ENCODE measurements at places on chromosomes 1 and 21.

GRCh38 chr21:23858878-23859277 is 1748.4 kb downstream of the MRPL39 start:
- no peak for DNase-seq

- no peak for DNase-seq
Measured at GRCh38 chr1:203995228-203995627, 77.7 kb upstream of the SOX13 start.

DNA sequence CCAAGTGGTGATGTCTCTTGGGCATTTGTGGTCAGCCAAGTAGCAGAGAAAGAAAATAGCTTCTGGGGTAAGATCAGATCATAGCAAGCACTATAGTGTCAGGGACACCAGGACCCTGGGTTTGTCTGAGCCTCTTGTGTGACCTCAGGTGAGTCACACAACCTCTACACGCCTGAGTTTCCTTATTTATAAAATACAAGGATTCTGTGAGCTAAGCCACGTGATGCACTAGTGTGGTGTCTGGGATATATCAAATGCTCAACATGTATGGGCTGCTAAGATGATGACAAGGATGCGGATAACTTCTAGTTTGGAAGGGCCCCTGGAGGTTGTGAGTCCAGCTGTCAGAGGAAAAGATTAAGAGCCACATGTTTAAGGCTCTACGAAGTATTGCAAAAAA is 24.5 kb upstream of the ZNF436 start:
- no peak for DNase-seq

DNA sequence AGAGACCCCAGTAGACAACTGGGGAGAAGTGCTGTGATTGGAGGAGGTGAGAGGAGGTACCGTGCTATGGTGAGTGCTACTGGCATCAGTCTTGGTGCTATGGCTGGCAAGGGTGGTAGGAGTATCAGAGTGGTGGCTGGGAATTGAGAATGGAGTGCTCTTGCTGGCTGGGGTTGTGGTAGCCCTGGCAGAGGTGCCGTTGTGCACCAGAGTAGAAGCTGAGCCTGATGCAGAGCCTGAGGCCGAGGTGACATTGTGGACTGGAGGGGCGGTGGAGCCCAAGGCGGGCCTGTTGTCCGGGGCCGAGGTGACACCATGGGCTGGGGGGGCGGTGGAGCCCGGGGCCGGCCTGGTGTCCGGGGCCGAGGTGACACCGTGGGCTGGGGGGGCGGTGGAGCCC is 14.6 kb downstream of the TRIM46 start:
- DNase-seq = no peak

DNA sequence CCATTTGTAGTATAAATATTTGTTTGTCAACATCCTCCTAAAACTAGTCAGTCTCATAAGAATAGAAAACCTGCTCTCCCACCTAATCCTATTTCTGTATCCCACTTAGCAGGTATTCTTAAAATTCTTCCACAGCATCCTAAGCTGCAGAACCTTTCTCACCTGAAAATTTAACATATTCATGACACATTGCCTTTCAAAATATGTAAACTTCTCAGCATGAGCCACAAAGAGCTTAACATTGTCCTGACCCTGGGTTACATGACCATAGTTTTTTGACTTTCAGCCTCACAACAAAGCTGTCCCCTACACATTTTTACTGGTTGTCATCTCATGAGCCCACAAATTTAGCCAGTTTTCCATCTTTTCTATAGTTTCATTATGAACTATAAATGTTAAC is 712.1 kb downstream of the LTN1 start:
- DNase-seq = no peak

DNA sequence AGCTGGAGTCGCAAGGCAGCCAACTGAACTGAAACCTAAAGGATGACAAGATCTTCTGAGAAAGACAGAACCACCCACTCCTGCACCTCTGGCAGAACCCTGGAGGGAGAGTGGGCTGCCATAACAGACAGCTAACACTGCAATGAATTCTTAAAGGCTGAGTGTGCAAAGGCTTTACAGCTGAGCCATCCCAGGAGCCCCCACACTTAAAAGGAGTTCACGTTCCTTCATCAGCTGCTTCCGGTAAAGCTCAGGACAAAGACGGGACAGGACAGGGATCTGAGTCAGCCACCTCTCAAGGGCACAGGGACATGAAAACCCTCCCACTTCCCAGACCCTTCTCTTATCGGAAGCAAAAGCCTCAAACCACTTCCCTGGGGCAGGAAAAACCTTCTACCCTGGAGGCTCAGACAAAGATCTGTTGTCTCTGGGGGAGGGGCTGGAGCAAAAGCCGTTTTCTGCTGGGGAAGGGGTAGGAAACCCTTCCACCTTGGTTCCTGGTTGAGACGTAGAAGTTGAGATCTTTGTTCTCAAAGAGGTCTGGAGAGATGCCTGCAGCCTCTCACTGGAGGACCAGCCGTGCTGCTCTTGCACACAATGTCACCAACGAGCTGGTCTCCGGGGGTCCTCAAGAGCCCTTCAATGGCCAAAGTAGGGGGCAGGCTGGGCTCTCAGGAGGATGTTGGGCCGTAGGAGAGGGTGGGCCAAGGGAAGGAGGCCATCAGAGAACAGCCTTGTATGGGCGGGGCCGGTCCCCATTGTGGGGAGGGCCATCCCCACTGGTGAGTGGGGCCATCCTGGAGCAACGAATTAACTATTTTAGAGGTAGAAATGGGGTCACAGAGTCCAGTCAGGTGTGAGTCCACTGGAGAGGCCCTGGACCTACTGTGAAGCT is 452.4 kb downstream of the PTPRU start:
- DNase-seq = no peak

GRCh38 chr1:18100491-18101063 is 7.0 kb upstream of the IGSF21 start:
- no peak for DNase-seq

GRCh38 chr1:15483971-15484370 is 8.1 kb downstream of the CELA2B start:
- no peak for DNase-seq

DNA sequence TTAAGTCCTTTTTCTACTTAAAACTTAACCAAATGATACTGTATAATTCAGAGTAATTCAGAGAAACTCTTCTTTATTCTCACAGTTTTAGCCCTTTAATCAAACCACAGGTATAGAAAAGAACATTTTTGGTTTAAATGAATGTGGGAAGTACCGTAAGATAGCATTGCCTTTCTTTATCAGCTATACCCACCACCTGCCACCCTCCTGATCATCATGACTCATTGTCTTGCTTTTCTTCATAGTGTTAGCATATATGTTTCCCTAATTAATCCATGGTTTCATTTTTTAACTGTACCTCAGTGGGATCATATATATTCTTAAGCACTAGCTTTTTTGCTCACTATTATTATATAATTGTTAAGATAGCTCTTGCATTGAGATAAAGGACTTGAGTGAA is 27.5 kb upstream of the ANGPTL1 start:
- no peak for DNase-seq

- DNase-seq = no peak
Measured at GRCh38 chr1:118306851-118307250, 121.8 kb upstream of the SPAG17 start.

- DNase-seq = no peak
Measured at GRCh38 chr1:156154317-156154749, 948 bp downstream of the SEMA4A start.

DNA sequence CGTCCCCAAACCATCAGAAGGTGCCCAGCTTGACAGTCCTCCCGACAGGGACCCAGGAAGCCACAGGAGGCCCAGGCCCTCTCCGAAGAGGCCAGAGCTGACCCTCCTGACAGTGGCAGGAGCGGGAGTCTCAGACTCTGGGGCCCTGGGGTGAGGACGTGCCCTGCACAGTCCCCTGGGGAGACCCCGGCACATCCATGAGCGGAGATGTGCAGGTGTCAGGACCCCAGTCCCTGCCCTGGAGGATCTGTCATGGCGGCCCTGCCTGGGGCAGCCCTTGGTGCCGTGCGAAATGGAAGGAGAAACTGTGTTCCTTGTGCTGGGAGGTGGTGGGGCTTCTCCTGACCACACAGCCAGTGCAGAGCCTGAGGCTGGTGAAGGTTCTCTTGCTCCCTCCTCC is 55.8 kb downstream of the OBSCN start:
- DNase-seq = no peak

Measured in esophagus squamous epithelium (tissue), 5 donors.